Stimulated activated CD8-positive, alpha-beta memory T cell treated with anti-CD3 and anti-CD28 coated beads, Interleukin-15, amount 100 ng/mL, for 24 hours (primary cell): ENCODE measurements at places on chromosomes 16 and 17.

DNA sequence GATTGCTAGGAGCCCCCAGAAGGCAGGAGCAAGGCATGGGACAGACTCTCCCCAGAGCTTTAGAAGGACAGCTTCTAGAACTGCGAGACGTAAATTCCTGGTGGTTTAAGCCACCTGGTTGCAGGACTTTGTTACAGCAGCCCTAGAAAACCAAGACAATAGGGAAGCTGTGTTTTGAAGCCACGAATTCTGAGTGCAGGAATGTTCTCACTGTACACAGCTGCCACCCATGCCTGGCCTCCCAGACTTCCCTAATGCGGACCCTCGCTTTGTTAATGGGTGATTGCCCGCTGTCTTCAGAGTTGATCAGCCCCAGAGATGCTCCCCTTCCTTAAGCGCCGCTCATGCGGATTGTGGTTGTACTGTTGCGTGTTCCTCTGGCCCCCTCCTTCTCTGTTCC lies 177.1 kb downstream of the MSI2 start:
- no peak for DNase-seq

DNA sequence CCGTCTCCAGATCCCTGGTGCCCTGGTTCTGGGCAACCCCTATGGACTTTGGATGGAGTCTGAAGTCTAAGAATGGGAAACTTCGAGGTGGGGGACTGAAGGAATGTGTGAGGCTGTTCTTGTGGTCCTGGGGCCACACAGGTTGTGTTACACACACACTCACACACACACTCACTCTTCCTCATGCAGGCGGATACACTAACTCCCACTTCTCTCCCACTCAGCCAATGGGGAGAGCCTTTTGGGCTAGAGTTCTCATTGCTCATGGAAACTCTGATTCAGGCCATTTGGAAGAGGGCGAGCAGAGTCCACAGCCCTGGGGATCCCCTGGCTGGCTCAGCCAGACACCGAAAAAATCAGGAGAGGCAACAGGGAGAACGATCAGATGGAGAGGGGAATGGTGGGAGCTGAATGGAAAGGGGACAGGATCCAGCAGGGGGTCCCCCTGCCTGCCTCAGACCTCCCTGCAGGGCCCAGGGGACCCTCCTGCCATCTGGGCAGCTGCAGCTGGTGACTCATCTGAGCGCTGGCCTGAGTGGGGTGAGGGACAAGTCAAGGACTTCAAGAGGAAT lies 9.1 kb downstream of the IGFBP4 start:
- DNase-seq, result no peak

GRCh38 chr17:77962348-77962747 lies 3.8 kb downstream of the TNRC6C start:
- DNase-seq, result no peak

DNA sequence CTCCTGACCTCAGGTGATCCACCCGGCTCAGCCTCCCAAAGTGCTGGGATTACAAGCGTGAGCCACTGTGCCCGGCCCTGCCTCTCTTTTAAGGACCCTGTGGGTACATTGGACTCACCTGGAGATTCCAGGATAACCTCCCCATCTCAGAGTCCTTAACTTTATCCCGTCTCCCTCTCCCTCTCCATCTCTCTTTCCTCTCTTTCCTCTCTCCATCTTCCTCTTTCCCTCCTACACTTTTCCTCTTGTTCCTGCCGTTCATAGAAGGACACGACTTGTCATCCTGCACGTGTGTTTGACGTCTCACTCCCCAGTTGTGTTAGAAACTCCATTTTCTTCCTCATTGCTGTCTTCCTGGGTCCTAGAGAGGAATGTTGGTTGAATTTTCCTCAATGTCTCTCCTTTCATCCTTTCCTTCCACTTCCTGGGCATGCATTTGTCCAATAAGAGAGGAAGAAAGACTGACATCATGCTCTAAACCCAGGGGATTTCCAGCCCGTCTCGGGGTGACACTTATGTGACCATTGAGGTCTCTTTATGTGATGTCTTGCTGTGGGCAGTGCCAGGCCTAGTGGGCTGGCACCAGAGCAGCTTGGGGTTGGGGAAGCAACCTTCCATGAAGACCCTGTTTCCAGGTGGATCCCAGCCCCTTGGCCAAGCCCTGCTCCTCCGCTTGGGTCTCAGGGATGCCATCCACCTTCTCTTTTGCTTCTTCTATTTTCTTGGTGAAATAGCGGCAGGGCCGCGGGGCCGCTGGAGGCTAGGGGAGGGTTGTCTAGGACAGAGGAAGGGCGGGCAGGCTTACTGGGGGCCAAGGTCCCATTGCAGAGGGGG lies 39.8 kb upstream of the IRF8 start:
- DNase-seq, result no peak

- no peak for DNase-seq
Observed at GRCh38 chr17:34579017-34579946, at the start of gene TMEM132E. TSS of gene TMEM132E (plus strand) at chr17:34579582. CDS start at chr17:34581077, 1,495 bp downstream.

DNA sequence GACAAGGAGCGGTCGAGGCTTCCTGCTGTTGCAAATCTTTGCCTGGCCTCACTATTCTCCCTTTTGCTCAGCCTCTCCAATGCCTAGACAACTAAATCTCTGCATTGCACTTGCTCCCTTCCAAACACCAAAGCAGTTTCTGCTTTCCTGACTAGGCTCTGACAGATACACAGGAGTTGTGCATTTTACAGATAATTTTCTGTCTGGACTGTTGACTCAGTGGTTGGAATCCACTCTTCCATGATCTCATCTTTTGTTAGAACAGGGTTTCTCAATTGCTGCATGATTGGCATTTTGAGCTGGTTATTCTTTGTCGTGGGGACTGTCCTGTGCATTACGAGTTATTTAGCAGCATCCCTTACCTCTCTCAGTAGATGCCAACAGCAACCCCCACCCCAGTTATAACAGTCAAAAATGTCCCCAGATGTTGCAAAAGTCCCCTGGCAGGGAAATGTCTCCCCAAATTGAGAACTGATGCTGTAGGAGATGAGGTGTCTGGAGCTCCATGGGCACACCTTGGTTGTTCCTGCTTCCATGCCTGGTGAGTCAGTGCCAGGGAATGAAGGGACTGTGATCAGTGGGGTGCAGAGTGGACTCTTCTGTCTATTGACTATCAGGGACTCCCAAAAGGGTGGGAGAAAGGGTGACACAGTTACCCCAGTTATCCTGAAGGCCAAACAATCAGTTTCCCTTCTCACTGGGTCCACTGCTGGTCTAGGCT lies 557.4 kb upstream of the PSMD7 start:
- no peak for DNase-seq

GRCh38 chr17:1755827-1756262 lies 6.0 kb upstream of the SERPINF1 start:
- DNase-seq, result no peak

- DNase-seq, result no peak
Observed at GRCh38 chr17:82108961-82109475, 11.0 kb upstream of the FASN start.

GRCh38 chr16:74726716-74727115 lies 26.1 kb upstream of the MLKL start:
- DNase-seq, result no peak
